Psoas muscle (tissue), 8 donors: ENCODE measurements at places on chromosomes 4 and X. TPM values are rescaled to one million over a fixed set of nuclear protein-coding genes. Genes with fewer than 3 reads are reported as not detected.

DNA sequence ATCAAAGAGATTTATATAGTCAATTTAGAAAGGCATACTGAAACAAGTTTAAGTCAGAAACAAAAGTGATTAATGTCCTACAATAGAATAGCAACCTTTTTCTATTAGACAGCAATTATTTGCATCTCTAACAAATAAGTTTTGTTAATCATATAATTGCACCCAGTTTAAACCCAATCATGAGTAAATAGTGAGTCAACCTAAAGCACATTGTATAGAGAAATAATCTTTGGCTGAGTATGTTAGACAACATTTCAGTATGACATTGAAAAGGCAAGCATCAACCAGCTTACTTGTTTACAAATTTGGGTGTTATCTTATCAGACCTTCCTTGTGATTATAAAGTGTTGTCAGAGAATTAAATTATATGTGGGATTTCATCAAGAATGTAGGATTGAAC lies 209.5 kb downstream of the IL15 start:
- no peaks in the 10 kb centered on the region for H3K36me3 ChIP-seq
- H3K4me1 ChIP-seq, result no peaks in the 10 kb centered on the region
- no peak overlapping the region for H3K27ac ChIP-seq
- no peak for DNase-seq

The CNOT6L gene
- total RNA-seq, result 23.3 TPM

GRCh38 chrX:92231391-92231790 lies 452.2 kb downstream of the PCDH11X start:
- no peaks in the 10 kb centered on the region for H3K27me3 ChIP-seq
- no peak overlapping the region for H3K27ac ChIP-seq
- no peak overlapping the region for H3K4me3 ChIP-seq

DNA sequence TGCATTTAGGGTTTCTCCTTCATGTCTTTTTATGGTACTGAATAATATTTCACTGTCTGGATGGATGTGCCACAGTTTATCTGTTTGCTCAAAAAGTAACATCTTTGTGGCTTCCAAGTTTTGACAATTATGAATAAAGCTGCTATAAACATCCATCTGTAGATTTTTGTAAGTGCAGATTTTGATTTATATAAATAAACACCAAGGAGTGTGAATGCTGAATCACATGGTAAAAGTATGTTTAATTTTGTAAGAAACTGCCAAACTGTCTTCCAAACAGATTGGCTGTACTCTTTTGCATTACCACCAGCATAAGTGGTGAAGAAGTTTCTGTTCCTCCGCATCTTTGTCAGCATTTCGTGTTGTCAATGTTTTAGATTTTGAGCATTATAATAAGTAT lies 158.7 kb upstream of the GIMD1 start:
- H3K4me1 ChIP-seq, result no peaks in the 10 kb centered on the region
- no peaks in the 10 kb centered on the region for H3K27me3 ChIP-seq
- H3K27ac ChIP-seq, result no peak overlapping the region

- no peak overlapping the region for H3K4me3 ChIP-seq
- no peaks in the 10 kb centered on the region for H3K27me3 ChIP-seq
- DNase-seq, result no peak
- peaks cover 6% of the 10 kb centered on the region for H3K36me3 ChIP-seq
Observed at GRCh38 chr4:112280386-112281056, 5.2 kb downstream of the TIFA start.

DNA sequence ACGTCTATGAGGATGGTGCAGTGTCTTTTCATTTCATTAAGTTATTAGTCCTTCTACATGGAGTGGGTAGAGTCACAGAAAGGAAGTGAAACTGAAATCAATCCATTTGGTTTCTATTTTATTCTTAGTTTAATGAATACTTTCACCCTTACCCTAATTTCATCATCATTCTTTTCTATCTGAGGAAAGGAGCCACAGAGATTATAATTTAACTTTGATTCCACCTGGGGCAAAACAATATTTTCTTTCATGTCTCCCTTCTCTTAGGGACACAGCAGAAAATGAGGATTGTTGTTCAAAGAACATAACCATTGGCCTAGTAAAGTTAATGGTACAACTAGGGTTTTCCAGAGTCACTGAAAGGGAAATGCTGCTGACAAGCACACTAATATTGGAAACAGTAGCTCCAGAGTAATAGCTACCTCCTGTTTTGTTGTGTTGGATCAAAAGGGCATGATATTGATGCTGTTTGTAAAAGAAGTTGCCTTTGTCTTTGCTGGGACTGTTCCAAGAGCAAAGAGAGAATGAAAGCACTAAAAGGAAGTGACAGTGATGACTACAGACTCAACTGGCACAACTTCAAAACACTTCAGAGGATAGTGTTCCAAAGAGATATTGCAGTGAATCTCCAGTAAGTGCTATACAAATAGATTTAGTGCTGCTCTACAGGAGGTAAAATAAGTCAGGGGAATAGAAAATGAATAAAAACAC lies 247.1 kb upstream of the PITX2 start:
- no peak overlapping the region for H3K4me3 ChIP-seq
- H3K4me1 ChIP-seq, result peaks cover 18% of the 10 kb centered on the region
- DNase-seq, result no peak
- H3K27me3 ChIP-seq, result no peaks in the 10 kb centered on the region
- H3K36me3 ChIP-seq, result no peaks in the 10 kb centered on the region

- H3K27me3 ChIP-seq, result no peaks in the 10 kb centered on the region
- no peak for DNase-seq
- H3K4me1 ChIP-seq, result no peaks in the 10 kb centered on the region
- H3K4me3 ChIP-seq, result no peak overlapping the region
Observed at GRCh38 chrX:122788216-122788615, 395.9 kb upstream of the GRIA3 start.

DNA sequence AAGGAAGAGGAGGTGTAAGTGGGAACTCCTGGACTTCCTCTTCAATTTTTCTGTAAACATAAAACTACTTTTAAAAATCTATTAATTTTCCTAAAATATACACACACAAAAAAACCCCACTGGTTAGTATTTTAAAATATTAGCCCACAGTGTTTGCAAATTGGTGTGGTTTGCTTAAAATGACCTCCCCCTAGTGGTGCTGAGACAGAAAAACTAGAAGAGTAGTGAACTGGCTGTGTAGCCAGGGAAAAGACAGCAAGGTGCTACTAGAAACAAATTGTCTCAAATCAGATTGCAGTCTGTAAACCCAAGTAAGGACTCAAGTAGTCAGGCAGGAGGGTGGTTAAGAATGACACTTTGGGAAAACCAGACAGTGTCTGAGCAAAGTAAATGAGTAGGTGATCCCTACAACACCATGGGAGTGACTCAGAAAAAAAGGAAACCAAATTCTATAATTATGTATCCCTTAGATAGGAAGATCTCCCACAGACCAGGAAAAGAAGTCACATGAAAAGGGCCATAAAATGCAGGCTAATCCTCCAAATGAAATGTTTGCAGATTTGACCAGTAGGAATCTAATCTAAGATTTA lies 26.0 kb downstream of the AMTN start:
- H3K27me3 ChIP-seq, result no peaks in the 10 kb centered on the region
- H3K4me3 ChIP-seq, result no peak overlapping the region
- H3K4me1 ChIP-seq, result no peaks in the 10 kb centered on the region
- DNase-seq, result no peak
- H3K36me3 ChIP-seq, result no peaks in the 10 kb centered on the region

The CAPN6 gene
- total RNA-seq, result 0.71 TPM

GRCh38 chrX:38178396-38178795 lies 42.3 kb downstream of the SRPX start:
- H3K27me3 ChIP-seq, result peaks cover 15% of the 10 kb centered on the region
- no peaks in the 10 kb centered on the region for H3K36me3 ChIP-seq
- no peak overlapping the region for H3K4me3 ChIP-seq
- H3K27ac ChIP-seq, result no peak overlapping the region

The PARM1 gene
- 13.9 TPM for total RNA-seq

The CXCL6 gene
- total RNA-seq, result not detected

DNA sequence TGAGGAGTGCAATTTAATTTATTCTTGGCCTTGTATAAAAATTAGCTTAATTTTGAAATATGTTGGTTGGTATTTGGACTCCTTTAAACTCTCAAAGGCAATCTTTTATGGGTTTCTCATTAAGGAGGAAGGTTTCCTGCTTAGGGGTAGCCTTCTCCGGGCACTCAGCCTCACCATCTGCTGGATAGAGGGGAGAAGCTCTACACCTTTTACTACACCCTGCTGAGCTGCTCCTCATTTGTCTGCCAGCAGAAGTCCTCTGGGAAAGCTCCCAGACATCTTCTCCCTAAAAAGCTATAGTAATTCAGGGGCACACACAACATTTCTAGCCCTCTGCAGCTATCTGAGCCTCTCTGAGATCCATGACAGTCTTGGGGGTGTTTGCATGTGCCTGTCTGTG lies 179.1 kb downstream of the SOWAHB start:
- no peak overlapping the region for H3K27ac ChIP-seq
- no peak for DNase-seq
- H3K36me3 ChIP-seq, result no peaks in the 10 kb centered on the region
- H3K27me3 ChIP-seq, result no peaks in the 10 kb centered on the region
- no peaks in the 10 kb centered on the region for H3K4me1 ChIP-seq

DNA sequence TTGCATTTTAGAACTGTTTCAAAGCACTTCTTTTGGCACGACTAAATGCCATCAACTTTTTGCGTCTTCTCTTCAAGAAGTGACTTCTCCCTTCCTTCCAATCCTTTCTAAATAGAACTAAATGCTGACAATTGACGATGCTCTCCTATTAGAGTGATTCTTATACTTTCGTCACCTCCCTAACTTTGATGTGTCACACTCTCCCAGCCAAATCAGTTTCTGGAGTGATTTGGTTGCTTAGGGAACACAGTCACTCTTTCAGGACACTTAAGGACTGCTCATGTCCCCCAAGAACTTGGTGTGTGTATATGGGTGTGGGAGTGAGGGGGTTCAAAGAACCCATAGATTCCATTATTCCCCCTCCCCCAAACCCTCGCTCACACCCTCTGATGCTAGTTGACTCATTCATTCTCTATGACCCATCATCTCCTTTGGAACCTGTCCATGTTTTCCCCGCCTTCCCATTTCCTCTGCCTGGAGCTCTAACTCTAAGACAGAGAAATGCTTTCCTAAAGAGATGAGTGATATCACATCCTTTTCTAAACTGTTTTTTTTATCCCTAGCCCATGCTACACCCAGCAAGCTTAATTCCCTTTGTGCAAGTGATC lies 26.8 kb upstream of the AREG start:
- no peaks in the 10 kb centered on the region for H3K4me1 ChIP-seq
- no peak overlapping the region for H3K27ac ChIP-seq
- DNase-seq, result no peak
- no peak overlapping the region for H3K4me3 ChIP-seq
- no peaks in the 10 kb centered on the region for H3K36me3 ChIP-seq

- peak overlapping the region; percentile 94 for H3K27ac ChIP-seq
- no peaks in the 10 kb centered on the region for H3K27me3 ChIP-seq
- H3K36me3 ChIP-seq, result peaks cover 22% of the 10 kb centered on the region
- H3K4me3 ChIP-seq, result peak overlapping the region; percentile 94
- peaks cover 23% of the 10 kb centered on the region for H3K4me1 ChIP-seq
- no peak for DNase-seq
Observed at GRCh38 chr4:163164591-163164990, 2.1 kb downstream of the NAF1 start.

The SCRG1 gene
- 0.19 TPM for total RNA-seq

The PDCL2 gene
- total RNA-seq, result not detected

- no peaks in the 10 kb centered on the region for H3K27me3 ChIP-seq
- H3K36me3 ChIP-seq, result no peaks in the 10 kb centered on the region
- H3K4me3 ChIP-seq, result no peak overlapping the region
- H3K4me1 ChIP-seq, result peaks cover 23% of the 10 kb centered on the region
- no peak overlapping the region for H3K27ac ChIP-seq
- no peak for DNase-seq
Observed at GRCh38 chr4:7207628-7208231, 15.4 kb downstream of the SORCS2 start.

DNA sequence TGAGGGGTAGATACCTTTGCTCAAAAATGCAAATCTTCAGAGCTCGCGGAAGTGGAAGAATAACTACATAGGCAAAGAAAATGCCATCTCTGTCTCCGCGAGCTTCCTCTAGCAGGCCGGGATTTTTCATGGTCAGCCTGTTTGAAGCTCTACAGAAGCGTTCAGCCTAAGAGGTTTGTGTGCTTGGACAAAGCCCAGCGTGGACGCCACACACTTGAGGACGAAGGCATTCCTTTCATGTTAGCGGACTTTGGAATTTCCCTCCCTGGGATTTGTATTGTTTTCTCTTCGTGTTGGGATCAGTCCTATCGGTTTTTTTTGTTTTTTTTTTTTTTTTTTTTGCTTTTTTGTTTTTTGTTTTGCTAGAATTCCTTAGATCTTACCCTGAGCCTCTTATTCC lies 53.7 kb downstream of the SMIM31 start:
- H3K36me3 ChIP-seq, result no peaks in the 10 kb centered on the region
- H3K4me3 ChIP-seq, result no peak overlapping the region
- no peak for DNase-seq
- H3K27me3 ChIP-seq, result no peaks in the 10 kb centered on the region
- no peak overlapping the region for H3K27ac ChIP-seq
- no peaks in the 10 kb centered on the region for H3K4me1 ChIP-seq

The USP17L21 gene
- total RNA-seq, result not detected

DNA sequence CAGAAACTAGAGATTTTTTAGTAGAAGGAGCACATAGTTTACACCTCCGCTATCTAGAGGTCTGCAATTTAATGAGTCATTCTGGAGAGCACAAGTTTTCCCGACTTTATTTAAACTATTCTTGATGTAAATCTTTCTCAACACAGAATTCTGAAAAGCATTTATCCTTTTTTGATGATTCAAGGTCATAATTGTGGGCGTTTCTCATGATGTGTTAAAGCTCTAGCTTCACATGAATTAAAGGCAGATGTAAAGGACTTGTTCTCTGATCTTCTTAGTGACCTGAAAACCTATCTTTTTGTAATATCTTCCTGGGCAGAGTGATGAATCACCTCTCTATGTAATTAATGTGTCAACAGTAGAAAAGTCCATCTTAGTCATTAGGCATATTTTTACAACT lies 128.8 kb downstream of the COMMD8 start:
- no peaks in the 10 kb centered on the region for H3K36me3 ChIP-seq
- H3K4me3 ChIP-seq, result no peak overlapping the region
- H3K27ac ChIP-seq, result no peak overlapping the region
- H3K27me3 ChIP-seq, result no peaks in the 10 kb centered on the region
- H3K4me1 ChIP-seq, result no peaks in the 10 kb centered on the region
- no peak for DNase-seq

DNA sequence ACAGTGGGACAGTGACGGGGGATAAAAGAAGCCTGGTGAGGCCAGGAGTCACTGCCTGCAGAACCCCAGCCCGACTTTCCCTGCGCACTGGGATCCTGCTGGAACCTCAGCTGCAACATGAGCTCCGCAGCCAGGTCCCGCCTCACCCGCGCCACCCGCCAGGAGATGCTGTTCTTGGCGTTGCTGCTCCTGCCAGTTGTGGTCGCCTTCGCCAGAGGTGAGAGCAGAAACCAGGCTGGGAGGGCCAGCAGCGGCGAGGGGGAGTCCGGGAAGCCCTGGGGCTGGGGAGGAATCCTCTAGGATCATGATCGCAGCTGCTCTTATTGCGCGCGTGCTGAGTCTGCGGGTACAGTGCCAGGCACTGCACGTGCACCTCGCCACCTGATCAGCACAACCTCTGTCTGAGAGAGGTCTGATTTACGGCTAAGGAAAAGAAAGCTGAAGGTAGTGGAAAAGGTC lies at the start of gene PF4V1:
TSS of gene PF4V1 (plus strand) at position 51 of the 459 bp plus-strand sequence. CDS start at position 118, 67 bp downstream.
- no peak within 1 kb of the TSS for H3K27ac ChIP-seq
- peak; percentile 28 for DNase-seq
- H3K4me3 ChIP-seq, result no peak within 1 kb of the TSS
- no peaks in the 10 kb centered on the region for H3K27me3 ChIP-seq
- no peaks in the 10 kb centered on the region for H3K4me1 ChIP-seq
